Dermis blood vessel endothelial cell (primary cell): ENCODE measurements at places on chromosomes 1 and 21. TPM values are rescaled to one million over a fixed set of nuclear protein-coding genes. Genes with fewer than 3 reads are reported as not detected.

- DNase-seq: no peak
Measured at GRCh38 chr1:95536501-95536900, 302.5 kb downstream of the RWDD3 start.

DNA sequence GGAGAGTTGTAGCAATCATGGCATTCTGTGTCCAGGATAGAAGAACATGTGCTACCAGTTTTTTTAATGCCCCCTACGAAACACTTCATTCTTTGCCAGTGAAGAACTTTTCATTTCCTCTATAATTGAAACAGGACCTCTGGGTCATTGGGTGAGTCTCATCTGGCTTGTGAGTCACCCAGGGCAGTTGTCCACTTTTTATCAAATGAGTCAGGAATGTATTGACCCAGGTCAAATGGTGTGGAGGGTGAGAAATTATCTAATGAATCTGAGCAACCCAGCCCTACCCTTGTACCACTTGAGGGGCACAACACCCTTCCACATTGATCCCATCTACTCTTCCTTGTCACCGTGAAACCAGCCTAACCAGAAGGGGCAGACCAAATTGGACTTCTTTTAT lies 417.3 kb upstream of the PROX1 start:
- DNase-seq: no peak

DNA sequence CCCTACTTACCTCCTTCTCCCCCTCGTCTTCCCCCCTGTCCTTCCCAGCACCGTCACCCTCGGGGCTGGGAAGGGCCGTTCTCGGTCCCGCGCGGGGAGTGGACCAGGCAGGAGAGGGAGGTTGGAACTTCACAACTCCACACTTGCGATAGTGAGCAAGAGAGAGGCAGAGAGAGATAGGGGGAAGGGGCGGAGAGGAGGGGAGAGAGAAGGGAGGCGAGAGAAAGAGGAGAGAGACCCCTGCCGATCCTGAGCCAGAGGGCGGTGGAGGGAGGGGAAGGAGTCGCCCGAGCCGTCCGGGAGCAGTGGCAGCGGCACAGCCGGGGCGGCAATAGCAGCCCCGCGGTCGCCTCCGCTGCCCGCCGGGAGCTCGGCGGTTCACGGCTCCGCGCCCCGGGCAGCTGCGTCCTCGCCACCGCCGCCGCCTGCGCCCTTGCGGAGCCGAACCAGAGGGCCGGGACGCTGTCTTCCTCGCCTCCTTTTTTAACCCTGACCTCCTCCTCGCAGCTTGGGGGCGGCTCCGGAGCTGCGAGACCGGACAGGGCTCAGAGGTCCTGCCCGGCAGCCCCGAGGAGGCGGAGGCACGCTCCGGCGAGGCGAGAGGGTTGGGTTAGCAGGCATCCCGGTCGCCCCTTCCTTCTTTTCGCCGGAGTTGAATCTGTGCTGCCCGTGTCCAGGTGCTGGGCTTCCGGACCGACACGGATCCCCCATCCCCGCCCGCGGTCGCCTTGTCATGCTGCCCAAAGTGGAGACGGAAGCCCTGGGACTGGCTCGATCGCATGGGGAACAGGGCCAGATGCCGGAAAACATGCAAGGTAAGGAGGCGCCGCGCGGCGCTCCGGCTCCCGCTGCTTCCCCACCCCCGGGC lies 11.7 kb downstream of the NR5A2 start:
- DNase-seq: peak; percentile 67

GRCh38 chr1:214331180-214331579 lies 50.2 kb downstream of the SMYD2 start:
- DNase-seq: no peak

- DNase-seq: no peak
Measured at GRCh38 chr1:10691740-10692125, 104.7 kb downstream of the CASZ1 start.

DNA sequence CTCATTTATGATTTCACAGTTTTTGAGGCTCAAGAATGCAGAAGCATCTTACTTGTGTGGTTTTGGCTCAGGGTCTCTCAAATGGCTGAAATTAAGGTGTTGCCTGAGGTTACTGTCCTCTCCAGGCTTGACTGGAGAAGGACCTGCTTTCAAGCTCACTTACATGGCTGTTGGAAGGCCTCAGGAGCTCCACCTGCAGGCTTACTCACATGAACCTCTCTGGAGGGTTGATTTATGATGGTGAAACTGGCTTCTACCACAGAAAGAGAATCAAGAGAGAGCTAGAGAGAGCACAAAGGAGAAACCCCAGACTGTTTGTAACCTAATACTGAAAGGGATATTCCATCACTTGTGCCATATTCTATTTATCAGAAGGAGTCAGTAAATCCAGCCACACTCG lies 6.2 kb upstream of the KCNK2 start:
- peak; percentile 56 for DNase-seq

DNA sequence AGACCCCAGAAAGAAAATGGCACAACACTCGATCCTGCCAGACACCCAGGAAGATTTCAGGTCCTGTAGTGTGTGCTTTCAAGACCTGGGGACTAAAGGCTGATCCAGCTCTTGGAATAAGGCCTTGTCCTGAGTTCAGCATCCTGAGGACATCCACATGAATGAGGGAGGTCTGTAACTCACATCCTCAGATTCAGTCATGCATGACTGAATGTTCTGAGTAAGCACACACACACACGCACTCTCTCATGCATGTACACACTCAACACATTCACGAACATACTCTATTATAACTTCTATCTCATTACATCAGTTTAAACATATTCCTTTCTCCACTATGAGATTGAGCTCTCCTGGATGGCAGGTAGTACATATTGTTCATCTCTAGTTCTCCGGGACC lies 273.4 kb upstream of the BEND5 start:
- no peak for DNase-seq

GRCh38 chr1:64171797-64172281 lies 31.6 kb upstream of the UBE2U start:
- peak; percentile 32 for DNase-seq

GRCh38 chr1:211783897-211784296 lies 46.7 kb downstream of the LPGAT1 start:
- DNase-seq: peak; percentile 24

DNA sequence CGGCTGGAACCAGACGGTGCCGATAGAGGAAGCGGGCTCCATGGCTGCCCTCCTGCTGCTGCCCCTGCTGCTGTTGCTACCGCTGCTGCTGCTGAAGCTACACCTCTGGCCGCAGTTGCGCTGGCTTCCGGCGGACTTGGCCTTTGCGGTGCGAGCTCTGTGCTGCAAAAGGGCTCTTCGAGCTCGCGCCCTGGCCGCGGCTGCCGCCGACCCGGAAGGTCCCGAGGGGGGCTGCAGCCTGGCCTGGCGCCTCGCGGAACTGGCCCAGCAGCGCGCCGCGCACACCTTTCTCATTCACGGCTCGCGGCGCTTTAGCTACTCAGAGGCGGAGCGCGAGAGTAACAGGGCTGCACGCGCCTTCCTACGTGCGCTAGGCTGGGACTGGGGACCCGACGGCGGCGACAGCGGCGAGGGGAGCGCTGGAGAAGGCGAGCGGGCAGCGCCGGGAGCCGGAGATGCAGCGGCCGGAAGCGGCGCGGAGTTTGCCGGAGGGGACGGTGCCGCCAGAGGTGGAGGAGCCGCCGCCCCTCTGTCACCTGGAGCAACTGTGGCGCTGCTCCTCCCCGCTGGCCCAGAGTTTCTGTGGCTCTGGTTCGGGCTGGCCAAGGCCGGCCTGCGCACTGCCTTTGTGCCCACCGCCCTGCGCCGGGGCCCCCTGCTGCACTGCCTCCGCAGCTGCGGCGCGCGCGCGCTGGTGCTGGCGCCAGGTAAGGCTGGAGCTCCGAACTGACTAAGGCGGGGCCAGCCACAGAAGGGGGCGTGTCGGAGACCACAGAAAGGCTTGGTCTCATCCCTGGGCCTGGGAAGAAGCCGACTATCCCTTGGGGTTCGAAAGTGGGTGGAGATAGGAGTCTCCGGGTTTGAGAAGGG lies 486 bp downstream of the SLC27A3 start:
- DNase-seq: peak; percentile 58

GRCh38 chr1:119605686-119606085 lies 42.4 kb downstream of the ZNF697 start:
- no peak for DNase-seq

DNA sequence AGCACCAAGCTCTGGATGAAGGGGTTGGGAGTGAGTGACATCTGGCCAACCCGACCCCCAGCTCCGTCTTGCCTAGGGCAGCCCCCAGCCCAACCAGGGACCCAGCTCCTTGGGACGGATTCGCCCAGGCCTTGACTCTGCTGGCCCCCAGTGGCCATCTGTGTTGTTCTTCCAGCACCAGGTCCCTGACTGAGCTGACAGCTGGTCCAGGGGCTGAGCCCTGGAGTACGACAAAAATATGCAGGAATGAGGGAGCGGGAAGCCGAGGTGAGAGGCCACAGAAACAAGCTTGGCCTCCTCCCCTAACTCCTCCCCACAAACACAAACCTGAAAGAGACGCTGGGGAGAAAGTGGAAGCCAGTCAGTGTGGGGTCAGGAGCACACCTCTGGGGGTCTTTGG lies 55.0 kb upstream of the PAX7 start:
- peak; percentile 75 for DNase-seq

DNA sequence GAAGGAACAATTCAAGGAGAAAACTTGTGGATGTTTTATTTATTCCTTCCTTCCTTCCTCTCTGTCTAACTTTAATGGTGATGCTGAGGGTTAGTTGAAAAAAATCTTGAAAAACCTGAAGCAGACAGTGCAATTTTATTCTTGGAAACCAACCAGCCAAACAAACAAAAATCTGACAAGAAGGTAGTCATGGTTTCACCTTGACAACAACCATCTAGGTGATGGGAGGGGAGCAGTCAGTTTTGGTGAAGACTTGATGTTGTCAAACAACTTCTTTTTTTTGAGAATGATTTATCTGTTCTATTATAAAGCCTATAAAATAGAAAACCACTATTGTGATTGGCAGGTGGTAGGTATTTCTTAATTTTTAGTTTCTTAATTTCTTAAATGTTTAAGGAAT lies 92.4 kb upstream of the GPR88 start:
- peak; percentile 26 for DNase-seq

GRCh38 chr21:42164064-42164789 lies 54.7 kb upstream of the ABCG1 start:
- DNase-seq: peak; percentile 78

DNA sequence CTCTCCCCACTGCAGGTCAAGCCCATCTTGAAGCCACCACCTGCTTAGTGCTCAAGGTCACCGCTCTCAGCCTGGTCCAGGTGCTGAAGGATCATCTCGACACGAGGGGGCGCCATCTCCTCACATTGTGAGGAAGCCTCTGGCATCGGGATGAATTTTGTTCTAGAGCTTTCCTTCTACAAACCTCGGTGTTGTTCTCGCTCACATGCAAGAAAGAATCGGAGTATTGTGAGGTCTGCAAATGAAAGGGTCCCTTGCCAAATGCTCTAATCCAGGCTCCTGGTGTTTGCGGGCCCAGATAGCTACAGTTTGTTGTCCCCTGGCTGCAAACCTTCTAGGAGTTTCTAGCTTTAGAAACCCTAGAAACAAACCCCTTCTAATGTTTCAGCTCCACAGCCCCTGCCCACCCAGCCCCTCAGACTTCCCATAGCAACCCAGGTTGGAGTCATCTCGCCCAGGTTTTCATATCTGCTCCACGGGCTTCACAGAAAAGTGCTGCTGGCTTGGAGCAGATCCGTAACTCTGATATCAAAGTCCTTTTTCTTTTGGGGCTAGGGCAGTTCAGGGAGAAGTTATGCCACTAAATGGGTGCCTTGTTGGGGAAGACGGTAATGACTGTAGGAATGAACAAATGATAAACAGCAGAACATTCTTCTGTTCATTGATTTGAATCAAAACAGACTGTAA lies 8.6 kb upstream of the ATP5PO start:
- peak; percentile 89 for DNase-seq

GRCh38 chr1:57124768-57125446 lies 159.1 kb upstream of the C8B start:
- no peak for DNase-seq

GRCh38 chr1:210920258-210920657 lies 213.7 kb downstream of the KCNH1 start:
- no peak for DNase-seq

DNA sequence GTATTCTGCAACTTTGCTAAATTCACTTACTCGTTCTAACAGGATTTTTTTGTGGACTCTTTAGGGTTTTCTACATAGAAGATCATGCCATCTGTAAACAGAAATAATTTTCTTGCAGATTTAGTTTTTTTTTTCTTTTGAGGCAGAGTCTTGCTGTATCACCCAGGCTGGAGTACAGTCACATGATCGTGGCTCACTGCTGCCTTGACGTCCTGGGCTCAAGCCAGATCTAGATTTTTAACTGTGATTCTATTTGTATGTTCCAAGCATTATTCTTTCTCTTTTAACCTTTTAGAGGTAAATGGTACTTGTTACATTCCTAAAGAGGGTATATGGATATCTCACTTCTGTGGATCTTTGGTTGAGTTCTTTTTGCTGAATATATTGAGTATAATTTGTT lies 18.6 kb downstream of the FABP3 start:
- DNase-seq: no peak

DNA sequence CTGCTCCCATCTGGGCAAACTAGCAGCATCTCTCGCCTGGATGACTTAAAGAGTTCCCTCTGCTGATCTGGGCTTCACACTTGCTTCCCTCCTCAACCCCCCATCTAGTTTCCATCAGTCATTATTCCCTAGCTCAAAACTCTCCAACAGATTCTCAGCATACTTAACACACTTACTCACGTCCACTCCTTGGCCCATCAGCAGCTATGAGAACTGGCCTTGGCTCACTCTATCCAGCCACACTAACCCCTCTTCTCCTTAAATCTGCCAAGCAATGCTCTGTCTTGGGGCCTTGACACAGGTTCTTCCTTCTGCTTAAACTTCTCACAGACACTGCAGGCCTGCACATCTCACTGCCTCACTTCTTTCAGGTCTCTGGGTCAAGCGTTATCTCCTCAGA lies 41.6 kb downstream of the GNG12 start:
- DNase-seq: peak; percentile 83

- DNase-seq: no peak
Measured at GRCh38 chr1:179950651-179951050, 4.0 kb upstream of the CEP350 start.

DNA sequence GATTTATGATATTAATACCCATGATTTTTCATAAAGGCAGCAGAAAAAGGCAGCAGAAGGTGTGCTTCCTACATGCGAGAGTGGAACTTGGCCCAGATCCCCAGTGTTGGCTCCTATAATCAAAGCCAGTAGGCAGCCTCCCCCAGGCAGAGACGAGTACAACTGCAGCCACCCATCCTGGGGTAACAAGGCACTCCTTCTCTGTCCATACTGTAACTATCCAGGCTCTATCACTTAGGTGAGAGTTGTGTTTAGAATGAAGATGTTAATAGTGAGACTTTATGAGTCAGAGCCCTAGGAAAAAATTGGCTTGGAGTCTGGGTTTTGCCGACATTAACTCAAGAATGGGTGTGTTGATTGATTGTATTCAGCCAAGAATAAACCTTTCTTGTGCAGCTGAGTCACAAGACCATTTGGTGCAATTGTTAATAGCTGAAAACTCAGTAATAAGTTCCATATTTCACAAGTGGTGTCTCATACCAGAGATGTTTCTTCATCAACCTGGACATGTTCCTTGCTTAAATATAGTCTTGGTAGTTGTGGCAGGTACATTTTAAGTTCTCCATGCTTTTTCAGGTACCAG lies 322.3 kb downstream of the DUSP10 start:
- DNase-seq: peak; percentile 85

Gene CD164L2
- not detected in 2 replicates for total RNA-seq

Gene PODN
- not detected in 2 replicates for total RNA-seq

Gene PSRC1
- 1.0 and 8.4 TPM in 2 replicates for total RNA-seq

Gene TLR5
- total RNA-seq: 0.14 and 0.34 TPM in 2 replicates

Gene C8A
- not detected in 2 replicates for total RNA-seq

Gene NHLH2
- not detected in 2 replicates for total RNA-seq

Gene MAN1C1
- total RNA-seq: 2.5 and 3.1 TPM in 2 replicates

Gene MYOG
- total RNA-seq: not detected in 2 replicates

Gene SMAP2
- total RNA-seq: 3.7 and 6.7 TPM in 2 replicates

Gene ZBTB37
- total RNA-seq: 5.5 and 6.0 TPM in 2 replicates

Gene ZSCAN20
- 10.6 and 16.2 TPM in 2 replicates for total RNA-seq
